ENCODE measurements at places on chromosomes 6 and 20.

GRCh38 chr20:11403711-11404110 is 514.0 kb upstream of the BTBD3 start:
- DNase-seq: no peak

GRCh38 chr6:146258206-146258605 is 229.3 kb downstream of the GRM1 start:
- DNase-seq: no peak

DNA sequence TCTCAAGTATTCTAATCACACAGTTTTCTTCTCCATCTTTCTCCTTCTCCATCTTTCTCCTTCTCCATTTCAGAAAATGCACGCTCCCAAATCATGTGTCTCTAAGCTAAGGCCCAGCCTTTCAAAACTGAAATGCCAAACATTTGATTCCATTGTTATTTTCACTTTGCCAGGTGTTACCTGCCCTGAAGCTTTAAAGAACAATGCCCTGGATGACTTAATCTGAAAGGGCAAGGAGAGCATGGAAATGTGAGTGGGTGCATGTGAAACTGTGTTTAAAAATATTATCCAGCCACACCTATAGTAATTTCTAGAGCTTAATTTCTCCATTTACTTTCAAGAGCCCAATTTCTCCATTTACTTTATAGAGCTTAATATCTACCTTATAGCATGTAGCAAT is 42.4 kb upstream of the GCLC start:
- no peak for DNase-seq

- no peak for DNase-seq
Measured at GRCh38 chr6:29999416-29999815, 57.1 kb downstream of the HLA-A start.

DNA sequence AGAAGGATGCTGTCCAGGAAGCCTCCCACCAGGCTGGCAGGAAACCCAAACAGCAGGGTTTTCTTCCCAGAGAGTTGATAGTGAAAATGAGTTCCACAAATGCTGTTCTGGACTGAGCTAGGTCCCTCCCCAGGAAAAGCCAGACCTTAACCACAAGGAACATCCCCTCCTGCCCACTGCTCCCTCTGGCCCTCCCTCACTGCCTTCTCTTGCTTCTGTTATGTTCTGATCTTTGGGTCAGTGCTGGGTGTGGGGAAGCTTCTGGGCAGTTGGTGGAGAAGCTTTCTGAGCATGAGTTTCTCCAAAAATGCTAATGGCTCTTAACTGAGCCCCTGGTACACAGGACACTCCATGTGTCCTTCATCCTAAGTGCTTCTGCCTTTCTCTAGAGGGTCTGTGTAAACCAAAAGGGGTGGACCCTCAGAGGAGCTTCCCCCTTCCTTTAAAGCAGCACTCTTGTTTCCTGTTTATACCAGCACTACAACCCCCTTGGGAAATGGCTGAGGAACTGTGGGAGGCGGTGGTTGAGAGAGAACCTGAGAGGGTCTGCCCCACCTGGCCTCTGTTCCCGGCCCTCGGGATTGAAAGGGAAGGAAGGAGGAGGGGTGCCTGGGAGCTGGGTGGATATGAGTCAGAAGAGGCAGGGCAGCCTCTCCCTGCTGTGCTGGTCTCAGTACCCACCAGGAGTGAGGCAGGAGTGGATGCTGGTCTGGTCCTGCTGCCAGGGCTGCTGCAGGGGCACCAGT is 42.0 kb downstream of the CDS2 start:
- no peak for DNase-seq

DNA sequence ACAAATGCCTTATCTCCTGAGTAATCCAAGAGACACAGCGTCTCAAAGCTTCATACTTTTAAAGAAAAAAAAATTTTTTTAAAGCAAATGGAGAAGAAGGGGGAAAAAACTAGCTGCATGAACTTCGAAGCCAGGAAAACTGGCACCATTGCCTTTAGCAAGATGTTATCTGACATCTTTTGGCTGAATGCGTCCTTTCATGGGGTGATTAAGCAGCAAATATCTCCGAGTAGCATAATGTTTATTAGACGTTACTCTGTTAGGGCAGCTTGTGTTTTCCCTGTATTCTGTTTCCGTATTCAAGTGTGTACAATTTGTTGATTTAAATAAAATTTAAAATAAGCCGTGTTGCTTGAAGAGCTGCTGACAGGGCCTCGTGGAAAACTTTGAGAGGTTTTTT is 76.5 kb upstream of the TSHZ2 start:
- no peak for DNase-seq

DNA sequence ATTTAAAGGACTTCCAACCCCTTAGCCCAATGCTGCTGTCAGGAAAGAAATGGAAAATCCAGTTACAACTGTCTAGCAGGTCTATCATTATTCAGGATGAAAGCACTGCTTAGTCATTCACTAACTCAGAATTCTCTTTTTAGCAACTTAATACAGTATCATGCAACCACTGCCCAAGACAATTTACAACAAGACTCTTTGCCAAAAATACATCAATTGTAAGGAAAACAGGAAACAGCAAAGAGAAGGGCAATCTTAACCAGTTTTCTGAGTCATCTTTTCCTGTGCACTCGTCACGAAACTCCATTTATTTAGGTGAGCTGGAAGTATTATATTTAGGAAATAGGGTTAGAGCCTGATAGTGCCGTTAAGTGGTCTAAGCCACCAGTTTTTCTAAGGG is 1197.7 kb upstream of the CITED2 start:
- no peak for DNase-seq

GRCh38 chr6:147166360-147166944 is 37.8 kb upstream of the STXBP5 start:
- no peak for DNase-seq

GRCh38 chr20:37081717-37082289 is 14.0 kb downstream of the RBL1 start:
- DNase-seq: peak; percentile 24

- DNase-seq: no peak
Measured at GRCh38 chr20:63708301-63709148, 686 bp downstream of the ZGPAT start.

DNA sequence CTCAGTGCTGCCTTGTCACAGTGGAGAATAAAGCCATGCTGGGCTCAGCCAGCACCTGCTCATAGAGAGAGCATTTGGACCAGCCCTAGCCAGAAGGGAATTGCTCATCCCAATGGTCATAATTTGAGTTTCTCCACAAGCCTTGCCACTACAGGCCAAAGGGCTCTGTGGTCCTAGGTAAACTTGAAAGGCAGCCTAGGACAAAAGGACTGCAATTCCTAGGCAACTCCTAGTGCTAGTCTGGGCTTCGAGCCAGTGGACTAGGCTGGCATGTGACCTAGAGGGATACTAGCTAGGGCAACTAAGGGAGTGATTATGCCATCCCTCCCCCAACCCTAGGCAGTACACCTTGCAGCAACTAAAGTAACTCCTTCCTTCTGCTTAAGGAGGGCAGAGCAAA is 516.2 kb downstream of the BCKDHB start:
- DNase-seq: no peak

- DNase-seq: no peak
Measured at GRCh38 chr6:25014791-25015560, 79.2 kb upstream of the RIPOR2 start.

DNA sequence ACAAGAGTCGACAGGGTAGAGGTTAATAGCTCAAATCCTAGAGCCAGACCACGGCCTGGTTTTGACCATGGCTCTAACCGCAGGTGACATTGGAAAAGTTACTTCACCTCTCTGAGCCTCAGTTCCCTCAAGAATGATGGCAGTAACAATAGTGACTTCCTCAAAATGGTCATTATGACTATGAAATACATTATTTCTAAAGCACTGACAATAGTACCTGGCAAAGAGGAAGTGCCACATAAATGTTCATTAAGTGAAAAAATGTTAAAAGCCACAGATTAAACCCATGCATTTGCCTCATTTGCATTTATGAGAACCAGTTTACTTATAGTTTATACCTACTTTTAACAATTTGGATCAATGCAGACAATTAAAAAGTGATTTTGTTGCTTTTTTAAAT is 12.3 kb downstream of the BTBD3 start:
- no peak for DNase-seq

GRCh38 chr20:50595988-50596693 is 86.0 kb downstream of the PTPN1 start:
- DNase-seq: no peak

DNA sequence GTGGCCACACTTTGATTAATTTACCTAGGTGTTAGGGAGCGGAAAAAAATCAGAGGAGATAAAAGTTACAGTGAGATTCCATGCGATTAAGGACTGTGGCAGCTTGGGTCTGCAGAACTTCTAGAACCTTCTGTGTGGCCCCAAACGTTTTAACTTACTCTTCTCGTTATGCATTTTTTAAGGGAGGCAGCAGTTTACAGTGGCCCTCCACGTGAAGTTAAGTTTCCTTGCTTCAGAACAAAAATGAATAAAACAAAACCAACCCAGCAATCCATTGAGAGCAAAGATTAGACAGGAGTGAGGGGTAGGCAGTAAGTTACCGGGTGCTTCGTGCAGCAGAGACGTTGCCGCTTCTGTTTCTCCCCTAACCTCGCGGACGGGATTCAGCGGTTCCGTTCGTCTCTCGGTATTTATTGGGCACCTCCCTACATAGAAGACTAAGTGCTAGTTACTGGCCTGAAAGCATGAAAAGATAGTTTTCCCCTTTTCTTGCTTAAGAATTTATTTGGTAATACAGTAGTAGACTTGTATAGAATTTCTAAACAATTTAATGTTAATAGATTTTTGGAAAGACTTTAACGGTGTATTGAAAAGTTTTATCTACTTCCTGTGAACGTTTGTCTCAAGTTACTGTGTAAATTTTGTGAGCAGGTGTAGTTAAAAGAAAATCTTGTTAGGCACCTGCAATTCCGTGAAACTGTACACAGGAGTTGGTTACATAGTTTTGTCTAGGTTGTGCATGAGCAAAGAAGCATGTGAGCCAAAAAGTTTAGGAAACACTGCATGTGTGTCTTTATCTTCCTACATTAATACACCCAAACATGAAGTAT is 1.1 kb downstream of the BAG2 start:
- DNase-seq: no peak

GRCh38 chr20:18288749-18289267 is 481 bp downstream of the ZNF133 start:
- no peak for DNase-seq

DNA sequence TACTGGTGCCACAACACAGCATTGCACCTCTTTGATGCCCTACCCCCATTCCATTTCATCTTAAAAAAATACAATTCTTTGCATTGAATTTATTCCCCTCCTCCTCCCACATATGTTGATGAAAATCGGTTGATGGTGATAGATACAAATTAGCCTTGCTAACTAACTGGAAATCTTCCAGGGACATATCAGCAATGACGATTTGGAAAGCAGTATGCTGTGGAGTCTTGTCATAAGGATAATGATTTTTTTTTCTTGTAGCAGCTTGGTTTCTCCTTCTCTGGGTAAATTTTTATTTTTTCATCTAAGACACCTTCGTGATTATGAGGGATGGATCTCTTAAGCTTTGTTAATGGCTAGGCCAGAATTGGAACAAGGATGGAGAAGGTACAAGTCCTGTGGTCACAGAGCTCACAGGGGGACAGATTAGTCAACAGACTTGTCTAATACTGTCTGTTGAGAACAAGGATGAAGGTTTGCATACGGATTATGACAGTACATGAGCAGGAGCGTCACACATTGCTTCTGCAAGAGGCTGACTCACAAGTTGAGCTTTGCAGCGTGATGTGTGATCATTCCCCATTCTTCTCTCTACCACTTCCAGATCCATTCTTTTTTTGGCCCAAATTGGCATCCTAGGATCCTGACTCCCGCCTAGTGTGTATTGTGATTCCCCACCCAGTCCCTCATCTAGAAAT is 233.1 kb upstream of the FERMT1 start:
- DNase-seq: no peak

- DNase-seq: no peak
Measured at GRCh38 chr6:22146931-22147701, 149.7 kb downstream of the PRL start.

- DNase-seq: no peak
Measured at GRCh38 chr20:14555676-14556075, 218.3 kb upstream of the FLRT3 start.

GRCh38 chr6:3609388-3609787 is 142.1 kb downstream of the PXDC1 start:
- no peak for DNase-seq

GRCh38 chr6:14943116-14943515 is 302.8 kb upstream of the JARID2 start:
- no peak for DNase-seq

GRCh38 chr20:19599200-19599599 is 158.9 kb upstream of the RIN2 start:
- DNase-seq: no peak
